ENCODE measurements at places on chromosomes 12 and 14.

- DNase-seq = no peak
Measured at GRCh38 chr12:77514511-77514910, 316.2 kb upstream of the NAV3 start.

- no peak for DNase-seq
Measured at GRCh38 chr12:117854339-117855012, 114.3 kb downstream of the KSR2 start.

DNA sequence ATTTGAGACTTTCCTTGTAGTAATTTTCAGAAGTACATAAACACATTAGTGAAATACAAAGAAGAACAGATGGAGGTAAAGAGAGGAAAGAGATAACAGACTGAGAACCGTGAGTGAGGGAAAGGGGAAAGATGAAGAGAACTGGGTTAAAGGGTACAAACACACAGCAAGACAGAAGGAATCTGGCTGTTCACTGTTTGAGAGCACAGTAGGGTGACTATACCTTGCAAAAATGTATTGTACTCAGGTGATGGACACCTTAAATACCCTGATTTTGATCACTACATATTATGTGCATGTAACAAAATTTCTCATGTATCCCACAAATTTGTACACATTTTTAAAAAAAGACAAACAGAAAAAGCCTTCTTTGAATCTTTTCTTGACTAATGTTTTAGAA is 2.7 kb upstream of the TRHDE start:
- no peak for DNase-seq

- no peak for DNase-seq
Measured at GRCh38 chr14:68841016-68841809, 48.3 kb upstream of the ZFP36L1 start.

DNA sequence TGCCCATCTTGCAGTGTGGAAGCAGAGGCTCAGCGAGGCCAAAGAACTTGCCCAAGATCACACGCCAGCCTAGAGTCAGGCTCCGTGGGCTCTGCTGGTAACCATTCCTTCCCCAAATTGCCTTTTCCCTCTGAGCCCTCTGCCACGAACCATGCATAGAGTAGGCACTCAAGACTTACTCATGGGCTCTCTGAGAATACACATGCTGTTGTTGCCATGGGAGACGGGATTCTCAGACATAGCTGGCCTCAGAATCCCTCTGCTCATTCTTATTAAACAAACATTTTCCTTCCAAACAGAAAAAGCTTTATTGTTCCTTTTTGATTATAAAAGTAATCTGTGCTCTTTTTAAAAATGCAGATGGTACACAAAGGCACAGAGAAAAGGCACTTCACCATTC is 52.5 kb upstream of the WSCD2 start:
- no peak for DNase-seq

GRCh38 chr12:122646517-122647217 is 56.5 kb downstream of the HCAR2 start:
- no peak for DNase-seq

DNA sequence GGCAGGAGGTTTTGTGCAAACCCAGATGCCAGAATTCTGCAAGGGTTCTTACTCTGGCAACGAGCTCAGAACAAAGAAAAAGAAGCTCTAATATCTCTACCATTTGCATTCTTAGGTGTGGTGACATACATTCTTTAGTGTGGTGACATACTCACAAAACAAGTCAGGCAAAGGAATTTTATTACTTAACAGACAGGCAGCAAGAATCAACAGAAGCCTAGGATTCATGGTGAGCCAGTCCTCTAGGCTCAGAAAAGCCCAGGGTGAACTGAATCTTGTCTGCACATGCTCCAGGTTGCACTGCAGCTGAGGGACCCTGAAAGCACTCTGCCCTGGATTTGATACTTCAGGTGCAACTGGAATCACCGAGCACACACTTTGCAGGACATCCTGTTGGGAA is 122.4 kb upstream of the PTPRQ start:
- no peak for DNase-seq

Data from NCI-H1417 treated with DMSO at 0.1 percent for 48 hours (cell line).